Activated CD8-positive, alpha-beta memory T cell treated with anti-CD3 and anti-CD28 coated beads for 4 hours (primary cell): ENCODE measurements at places on chromosomes 7 and 10.

- no peak for DNase-seq
These were observed 7.0 kb upstream of the CSGALNACT2 start for GRCh38 chr10:43131256-43131655.

DNA sequence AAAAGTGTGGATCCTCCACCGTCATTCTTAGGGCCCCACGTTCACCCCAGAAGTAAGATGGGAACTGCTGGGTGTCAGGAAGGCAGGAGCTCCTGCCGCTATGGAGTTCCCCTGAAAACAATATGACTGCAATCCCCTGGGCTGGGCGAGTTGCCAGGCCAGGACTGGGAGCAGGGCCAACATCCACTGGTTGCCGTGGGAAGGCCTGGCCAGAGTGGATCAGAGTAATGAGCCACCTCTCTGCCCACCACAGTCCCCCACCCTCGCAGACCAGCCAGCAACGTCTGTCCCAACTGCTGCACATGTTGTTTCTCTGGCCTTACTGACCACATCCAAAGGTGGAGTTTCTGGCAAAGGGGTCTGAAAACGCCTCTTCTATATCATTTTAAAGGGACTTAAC, 86.6 kb downstream of the STRA8 start:
- DNase-seq = no peak

DNA sequence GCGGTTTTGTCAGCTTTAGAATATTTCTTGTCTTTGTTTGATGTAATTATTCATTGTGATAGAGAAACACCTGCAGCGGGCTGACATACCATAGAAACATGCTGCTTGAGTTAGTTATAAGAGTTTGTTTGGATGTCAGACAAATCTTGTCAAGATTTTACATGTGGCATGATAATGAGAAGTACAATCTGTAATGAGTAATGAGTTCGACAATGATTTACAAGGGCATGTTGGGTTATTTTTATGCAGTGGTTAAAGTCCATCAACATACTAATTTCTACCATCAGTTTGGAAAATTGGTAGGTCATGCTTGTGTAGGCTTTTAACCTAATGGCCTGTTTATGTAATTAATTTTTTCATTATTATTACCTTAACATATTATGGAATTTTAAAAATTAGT, 31.3 kb downstream of the FZD1 start:
- no peak for DNase-seq

- DNase-seq = no peak
These were observed 393.4 kb upstream of the NFE2L3 start for GRCh38 chr7:25758559-25758958.

DNA sequence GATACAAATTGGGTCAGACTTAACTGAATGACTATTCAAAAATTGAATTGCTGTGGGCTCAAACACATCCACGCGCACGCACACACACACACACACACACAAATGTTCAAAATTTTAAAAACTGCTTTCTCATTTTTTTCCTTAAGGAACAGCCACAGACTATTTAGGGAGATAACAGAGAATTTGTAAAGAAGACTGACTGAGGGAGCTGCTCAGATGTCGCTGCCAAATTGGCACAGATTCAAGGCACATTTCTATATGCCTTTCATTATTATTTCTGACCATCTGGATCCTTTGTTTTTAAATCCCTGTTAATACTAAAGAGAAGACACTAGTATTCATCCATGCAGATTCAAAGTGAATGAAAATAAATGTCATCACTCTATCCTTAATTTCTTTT, 154.8 kb downstream of the DGKB start:
- DNase-seq = no peak

DNA sequence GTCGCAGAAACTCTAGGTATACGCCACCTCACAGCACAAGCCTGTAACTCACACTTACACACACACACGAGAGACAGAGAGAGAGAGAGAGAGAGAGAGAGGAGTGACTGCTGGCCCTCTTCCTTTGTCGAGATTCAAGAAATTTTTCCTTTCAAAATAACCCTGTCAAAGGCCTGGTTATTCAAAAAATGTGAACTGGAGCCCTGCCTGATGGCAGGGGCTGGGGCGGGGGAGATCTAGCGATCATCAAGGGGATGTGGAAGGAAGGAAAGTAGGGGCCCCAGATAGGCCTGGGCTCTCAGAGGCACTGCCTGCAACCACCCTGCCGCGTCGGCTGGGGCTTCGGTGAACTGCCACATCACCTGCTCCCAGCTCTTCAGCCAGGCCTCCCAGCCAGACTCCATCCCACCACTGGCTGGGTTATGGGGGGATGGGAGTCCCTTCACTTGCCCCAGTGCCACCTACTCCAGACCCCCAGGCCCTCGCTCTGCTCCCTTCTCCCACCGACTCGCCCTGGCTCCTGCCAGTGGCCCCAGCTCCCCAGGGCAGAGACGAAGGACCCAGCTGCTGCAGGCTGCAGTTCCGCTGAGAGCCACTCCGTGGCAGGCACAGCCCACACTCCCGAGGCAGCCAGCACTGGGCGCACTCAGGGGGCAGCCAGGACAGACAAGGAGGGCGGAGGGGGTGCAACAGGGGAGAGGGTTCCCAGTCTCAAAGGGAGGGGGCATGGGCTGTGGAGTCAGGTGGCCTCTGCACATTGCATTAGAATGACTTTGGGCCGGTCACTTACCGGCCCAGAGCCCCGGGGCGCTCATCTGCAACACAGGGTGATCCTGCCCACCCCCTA, 15.3 kb downstream of the KCNH2 start:
- peak; percentile 11 for DNase-seq

- DNase-seq = no peak
These were observed 210.0 kb downstream of the IMMP2L start for GRCh38 chr7:111352319-111352718.

GRCh38 chr7:129047761-129048160, 7.2 kb downstream of the TNPO3 start:
- no peak for DNase-seq

- no peak for DNase-seq
These were observed 73.3 kb upstream of the NKX6-2 start for GRCh38 chr10:132859084-132859855.

DNA sequence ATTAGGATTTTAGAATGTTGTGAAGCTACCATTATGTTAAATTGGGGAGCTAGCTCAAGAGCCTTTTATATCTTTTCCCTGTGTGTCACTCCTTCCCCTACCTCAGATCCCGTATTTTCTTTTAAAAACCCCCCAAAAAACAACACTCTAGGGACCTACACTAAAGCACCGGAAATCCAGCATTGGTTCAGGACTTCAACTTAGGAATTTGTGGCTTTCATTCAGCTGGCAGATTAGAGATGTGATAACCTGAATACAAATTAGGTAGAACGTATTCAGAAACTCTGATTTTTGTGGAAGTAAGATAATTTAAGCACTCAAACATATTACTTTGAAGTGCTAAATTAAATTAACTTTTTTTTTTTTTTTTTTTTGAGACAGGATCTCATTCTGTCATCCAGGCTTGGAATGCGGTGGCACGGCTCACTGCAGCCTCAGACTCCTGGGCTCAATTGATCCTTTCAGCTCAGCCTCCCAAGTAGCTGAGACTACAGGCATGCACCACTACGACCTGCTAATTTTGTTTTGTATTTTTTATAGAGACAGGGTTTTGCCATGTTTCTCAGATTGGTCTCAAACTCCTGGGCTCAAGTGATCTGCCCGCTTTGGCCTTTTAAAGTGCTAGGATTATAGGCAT, 6.8 kb downstream of the TBC1D12 start:
- DNase-seq = no peak

GRCh38 chr10:43649185-43649523, 473 bp upstream of the ZNF32 start:
- no peak for DNase-seq

DNA sequence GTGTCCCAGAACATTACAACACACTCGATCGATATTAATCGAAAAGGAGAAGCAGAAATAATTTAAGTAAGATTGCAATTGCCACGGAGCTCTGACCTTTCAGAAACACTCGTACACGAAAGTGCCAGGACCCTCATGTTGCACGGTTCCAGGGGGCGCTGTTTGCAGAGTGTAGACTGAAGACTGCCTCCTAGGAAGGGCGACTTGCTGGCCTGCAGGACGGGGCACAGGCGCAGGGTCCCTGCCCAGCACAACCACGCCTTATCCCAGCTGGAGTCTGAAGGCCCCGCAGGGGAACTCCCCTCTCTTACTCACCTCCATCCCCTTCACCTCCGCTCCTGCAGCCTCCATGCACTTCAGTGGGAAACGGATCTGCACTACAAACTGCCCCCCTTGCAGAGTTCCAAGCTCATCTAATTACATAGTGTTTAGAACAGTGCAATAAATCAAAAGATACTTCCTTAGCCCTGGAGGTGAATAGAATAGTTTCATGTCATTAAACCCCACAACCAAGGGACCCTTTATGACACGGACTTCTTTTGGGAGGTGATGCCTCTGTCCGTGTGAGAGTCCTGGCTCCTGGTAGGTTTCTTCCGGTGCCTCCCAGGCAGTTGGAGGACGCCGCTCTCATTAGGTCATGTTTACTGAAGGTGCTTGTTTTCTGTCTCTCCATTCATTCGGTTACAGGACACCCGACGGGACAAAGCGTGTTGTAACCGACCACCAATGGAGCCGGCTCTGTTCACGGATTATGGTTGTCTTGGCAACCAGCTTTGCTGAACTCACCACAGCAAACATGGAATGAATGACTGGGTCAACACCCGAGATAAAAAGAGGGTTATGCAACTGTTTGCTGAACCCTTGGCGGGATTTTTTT, 262.2 kb downstream of the BAMBI start:
- DNase-seq = no peak

DNA sequence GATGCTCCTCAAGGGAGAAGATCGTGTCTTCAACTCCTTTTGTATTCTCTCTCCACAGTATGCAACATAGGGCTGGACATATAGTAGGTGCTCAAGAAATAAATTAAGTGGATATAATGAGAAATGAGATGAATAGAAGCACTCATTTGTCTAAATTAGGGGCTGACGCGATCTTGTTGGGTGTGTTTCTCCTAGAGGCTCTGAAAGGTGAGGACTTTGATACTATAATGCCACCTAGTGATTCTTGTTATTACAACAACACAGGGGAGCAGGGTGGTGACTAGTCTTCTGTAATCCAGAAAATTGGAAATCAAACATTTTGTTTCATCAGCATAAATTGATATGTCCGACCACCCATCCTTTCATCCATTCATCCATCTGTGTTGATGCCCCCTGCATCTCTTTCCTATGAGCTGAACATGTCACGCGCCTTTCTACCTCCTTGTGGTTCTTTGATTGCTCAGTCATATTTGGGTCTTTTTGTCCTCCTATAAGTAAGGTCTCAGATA, 3.5 kb upstream of the CFAP58 start:
- DNase-seq = no peak

- DNase-seq = no peak
These were observed 203.2 kb upstream of the SEMA3E start for GRCh38 chr7:83852136-83852535.

DNA sequence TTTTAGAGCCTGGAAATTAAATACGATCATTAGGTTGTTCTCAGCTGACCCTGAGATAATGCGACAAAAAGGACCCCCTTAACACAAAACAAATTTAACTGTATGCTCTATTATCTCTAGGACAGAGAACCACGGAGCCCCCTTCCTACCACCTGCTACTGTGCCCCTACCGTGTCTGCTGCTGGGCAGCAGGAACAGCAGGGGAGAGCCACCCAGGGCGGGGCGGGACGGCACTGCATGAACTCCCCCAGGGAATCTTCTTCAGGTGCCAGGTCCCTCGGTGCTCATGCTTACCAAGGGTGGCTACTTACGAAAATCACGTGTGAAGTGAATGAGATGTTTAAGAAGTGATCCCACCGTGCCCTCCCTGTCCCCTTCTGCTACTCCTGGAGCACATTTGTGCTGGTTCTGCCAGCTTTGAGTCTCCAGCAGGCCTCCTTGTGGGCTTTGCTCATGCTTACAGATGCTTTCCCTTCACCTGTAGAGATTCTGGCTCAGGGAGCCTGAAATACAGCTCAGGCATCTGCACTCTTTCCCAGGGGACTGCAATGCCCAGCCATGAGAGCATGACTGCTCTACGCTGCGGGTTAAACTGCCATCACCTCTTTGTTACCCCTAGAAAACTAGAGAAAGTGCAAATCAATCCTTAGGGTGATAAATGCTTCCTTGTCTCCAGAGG, 59.9 kb downstream of the MRPL32 start:
- no peak for DNase-seq

GRCh38 chr7:157010588-157011332, at the start of gene MNX1:
Gene MNX1, minus strand, starts transcription at chr7:157010663. Its CDS starts 313 bp downstream, at chr7:157010350.
- DNase-seq = no peak

DNA sequence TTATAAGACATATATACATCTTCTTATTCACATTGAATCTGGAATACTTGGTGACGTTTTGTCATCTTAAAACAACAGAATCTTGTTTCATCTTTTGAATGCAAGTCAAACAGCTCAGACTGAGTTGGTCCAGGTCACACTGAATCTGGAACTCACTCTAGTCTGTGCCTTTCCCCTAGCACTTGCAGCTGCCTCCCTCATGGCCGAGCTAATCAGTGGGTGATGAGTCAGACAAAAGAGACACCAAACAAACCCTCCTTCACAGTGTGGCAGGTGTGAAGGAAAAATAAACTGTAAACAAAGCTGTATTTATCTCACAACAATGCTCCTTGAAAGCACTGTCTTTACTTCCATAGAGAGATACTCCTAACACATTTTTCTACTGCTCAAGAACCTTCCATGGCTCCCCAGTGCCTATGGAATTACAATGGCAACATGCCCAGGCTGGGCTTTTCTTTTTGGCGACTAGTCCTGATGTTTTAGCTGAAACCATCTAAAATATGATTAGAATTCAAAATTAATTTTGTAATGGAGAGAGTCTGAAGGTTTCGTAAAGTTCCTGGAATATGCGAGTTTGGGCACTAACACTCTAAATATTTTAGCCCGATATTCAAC, 140.0 kb downstream of the ZNF365 start:
- DNase-seq = no peak

GRCh38 chr7:7895754-7896153, 72.8 kb upstream of the GLCCI1 start:
- no peak for DNase-seq

GRCh38 chr10:44087403-44087802, 297.5 kb downstream of the CXCL12 start:
- no peak for DNase-seq

DNA sequence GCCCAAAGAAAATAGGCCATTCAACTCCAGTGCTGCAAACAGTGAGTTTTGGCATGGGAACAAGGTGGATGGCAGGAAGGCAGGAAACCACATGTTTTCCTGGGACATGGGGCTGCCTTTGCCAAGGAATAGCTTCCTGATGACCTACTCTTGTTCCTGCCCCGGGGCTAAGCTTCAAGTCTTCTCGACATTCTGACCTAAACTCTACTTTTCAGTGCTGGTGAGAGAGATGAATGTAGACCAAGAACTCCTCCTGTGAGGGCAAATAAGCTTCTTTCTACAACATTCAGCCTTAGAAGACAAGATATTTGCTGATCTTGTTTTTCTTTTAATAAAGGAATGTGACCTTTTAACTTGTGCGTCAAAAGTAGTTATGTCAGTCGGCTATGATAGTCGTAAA, 199.0 kb downstream of the GPR37 start:
- no peak for DNase-seq
